ENCODE measurements at places on chromosomes 13 and 19. TPM values are rescaled to one million over a fixed set of nuclear protein-coding genes. Genes with fewer than 3 reads are reported as not detected.
A peak's percentile ranks its signal among the peaks of the same experiment; 100 is the strongest.

GRCh38 chr13:85970727-85971126 lies 171.5 kb upstream of the SLITRK6 start:
- H3K36me3 ChIP-seq, result no peaks in the 10 kb centered on the region
- no peak overlapping the region for H3K4me3 ChIP-seq
- no peak for DNase-seq

- no peak overlapping the region for H3K27ac ChIP-seq
- no peaks in the 10 kb centered on the region for H3K27me3 ChIP-seq
- no peak overlapping the region for H3K4me3 ChIP-seq
- H3K36me3 ChIP-seq, result no peaks in the 10 kb centered on the region
Observed at GRCh38 chr13:107462501-107462900, 752.8 kb downstream of the LIG4 start.

The PLK5 gene
- not detected for total RNA-seq

The ACTMAP gene
- 35.9 TPM for total RNA-seq

GRCh38 chr13:112455476-112456059 lies 79.4 kb downstream of the SPACA7 start:
- no peak overlapping the region for H3K27ac ChIP-seq
- H3K4me1 ChIP-seq, result no peaks in the 10 kb centered on the region

The GATAD2A gene
- total RNA-seq, result 129 TPM

GRCh38 chr19:35154525-35155406 lies at the start of gene FXYD5:
Gene FXYD5, plus strand, starts transcription at chr19:35154735. Its CDS starts 816 bp downstream, at chr19:35155551.
- no peaks in the 10 kb centered on the region for H3K27me3 ChIP-seq
- peak; percentile 63 for DNase-seq
- peaks cover 32% of the 10 kb centered on the region for H3K4me1 ChIP-seq
- peak within 1 kb of the TSS; percentile 66 for H3K27ac ChIP-seq

The HIPK4 gene
- 0.37 TPM for total RNA-seq

The ZNF569 gene
- 3.3 TPM for total RNA-seq

GRCh38 chr13:85427416-85427815 lies 371.8 kb downstream of the SLITRK6 start:
- no peaks in the 10 kb centered on the region for H3K4me1 ChIP-seq
- no peak overlapping the region for H3K27ac ChIP-seq
- DNase-seq, result no peak
- H3K4me3 ChIP-seq, result no peak overlapping the region

The GZMM gene
- total RNA-seq, result 0.88 TPM

DNA sequence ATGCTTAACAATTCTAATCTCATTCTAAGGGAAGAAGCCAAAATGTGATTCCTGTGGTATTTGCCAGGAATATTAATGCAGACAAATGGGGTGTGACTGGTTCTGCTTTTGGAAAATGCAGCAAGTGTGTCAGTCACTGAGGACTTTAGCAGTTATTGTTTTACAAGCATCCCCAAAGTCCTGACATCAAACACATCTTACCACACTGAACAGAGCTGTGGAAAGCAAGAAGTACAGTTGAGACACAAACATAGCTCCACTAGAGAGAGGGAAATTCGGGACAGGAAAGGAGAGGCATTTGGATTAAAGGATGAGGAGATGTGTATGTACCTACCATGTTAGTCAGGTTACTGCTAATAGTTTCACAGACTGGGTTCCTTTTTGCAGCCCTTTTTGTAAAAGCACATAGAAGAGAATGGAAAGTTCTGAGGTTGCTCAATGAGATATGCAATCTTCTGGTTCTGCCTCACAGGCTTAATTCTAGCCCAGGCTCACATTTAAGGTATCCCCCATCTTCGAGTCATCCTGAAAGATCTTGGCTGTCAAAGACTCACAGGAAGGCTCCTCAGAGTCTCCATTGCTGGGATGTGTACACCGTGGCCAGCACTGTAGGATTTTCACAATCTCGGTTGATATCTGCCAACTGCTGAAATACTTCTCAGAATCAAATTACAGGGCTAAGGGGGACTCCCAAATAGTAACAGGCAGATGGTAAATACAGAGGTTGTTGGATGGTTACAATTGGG lies 316.6 kb downstream of the DNAJC15 start:
- no peak overlapping the region for H3K4me3 ChIP-seq
- no peaks in the 10 kb centered on the region for H3K27me3 ChIP-seq
- H3K27ac ChIP-seq, result no peak overlapping the region
- no peak for DNase-seq

The SMIM44 gene
- not detected for total RNA-seq

DNA sequence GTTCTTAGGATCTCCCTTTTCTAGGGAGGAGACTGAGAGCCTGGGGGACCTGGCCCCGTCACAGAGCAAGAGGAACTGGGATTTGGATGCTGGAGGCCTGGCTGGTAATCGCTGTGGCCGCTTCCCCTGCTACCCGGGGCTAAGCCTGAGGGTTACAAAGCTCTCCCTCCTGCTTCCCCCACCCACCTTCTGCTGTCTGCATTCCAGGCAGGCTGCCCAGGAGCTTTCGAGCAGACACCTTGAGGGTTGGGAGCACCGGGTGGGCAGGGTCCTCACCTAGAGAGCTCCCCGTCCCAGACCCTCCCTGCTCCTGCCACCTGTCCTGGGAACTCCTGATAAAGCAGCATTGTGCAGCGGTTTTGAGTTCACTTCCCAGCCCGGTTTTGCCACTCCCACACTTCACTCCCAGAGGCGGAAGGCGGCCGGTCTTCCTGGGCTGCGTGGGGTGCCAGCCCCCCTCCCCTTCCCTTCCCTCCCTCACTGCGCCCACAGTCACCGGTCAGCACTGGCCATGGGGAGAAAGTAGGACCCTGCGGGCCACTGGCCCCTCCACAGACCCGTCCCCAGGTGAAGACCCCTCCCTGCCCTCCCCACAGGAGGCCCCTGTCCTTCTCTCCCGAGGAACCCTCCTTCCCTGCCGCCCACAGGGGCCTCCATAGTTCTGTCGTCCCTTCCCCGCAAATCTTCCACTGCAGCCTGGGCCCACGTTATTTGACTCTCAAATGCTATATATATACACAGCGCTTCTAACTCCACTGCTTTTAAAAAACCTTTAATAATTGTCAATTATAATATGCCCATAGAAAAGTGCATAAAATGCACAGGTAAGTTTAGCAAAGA lies 8.1 kb downstream of the PAK4 start:
- H3K27ac ChIP-seq, result no peak overlapping the region
- H3K36me3 ChIP-seq, result no peaks in the 10 kb centered on the region
- no peaks in the 10 kb centered on the region for H3K27me3 ChIP-seq
- H3K4me1 ChIP-seq, result peaks cover 9% of the 10 kb centered on the region
- DNase-seq, result no peak

DNA sequence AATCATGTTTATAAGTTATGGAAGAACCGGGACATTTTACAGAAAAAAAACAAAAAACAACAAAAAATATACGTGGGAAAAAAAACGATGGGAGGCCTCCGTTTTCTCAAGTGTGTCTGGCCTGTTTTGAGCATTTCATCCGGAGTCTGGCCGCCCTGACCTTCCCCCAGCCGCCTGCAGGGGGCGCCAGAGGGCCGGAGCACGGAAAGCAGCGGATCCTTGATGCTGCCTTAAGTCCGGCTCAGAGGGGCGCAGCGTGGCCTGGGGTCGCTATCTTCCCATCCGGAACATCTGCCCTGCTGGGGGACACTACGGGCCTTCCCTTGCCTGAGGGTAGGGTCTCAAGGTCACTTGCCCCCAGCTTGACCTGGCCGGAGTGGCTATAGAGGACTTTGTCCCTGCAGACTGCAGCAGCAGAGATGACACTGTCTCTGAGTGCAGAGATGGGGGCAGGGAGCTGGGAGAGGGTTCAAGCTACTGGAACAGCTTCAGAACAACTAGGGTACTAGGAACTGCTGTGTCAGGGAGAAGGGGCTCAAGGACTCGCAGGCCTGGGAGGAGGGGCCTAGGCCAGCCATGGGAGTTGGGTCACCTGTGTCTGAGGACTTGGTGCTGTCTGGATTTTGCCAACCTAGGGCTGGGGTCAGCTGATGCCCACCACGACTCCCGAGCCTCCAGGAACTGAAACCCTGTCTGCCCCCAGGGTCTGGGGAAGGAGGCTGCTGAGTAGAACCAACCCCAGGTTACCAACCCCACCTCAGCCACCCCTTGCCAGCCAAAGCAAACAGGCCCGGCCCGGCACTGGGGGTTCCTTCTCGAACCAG lies 1.8 kb upstream of the APOE start:
- H3K36me3 ChIP-seq, result 0 out of 2 replicates have a peak, but pooled peaks cover 17% of the 10 kb centered on the region
- H3K4me1 ChIP-seq, result no peaks in the 10 kb centered on the region
- H3K4me3 ChIP-seq, result no peak overlapping the region
- no peaks in the 10 kb centered on the region for H3K27me3 ChIP-seq
- H3K27ac ChIP-seq, result no peak overlapping the region

The WDR88 gene
- total RNA-seq, result not detected

- H3K27me3 ChIP-seq, result no peaks in the 10 kb centered on the region
- no peaks in the 10 kb centered on the region for H3K4me1 ChIP-seq
- no peak overlapping the region for H3K27ac ChIP-seq
- no peak for DNase-seq
- H3K4me3 ChIP-seq, result no peak overlapping the region
Observed at GRCh38 chr19:21694171-21694906, 73.0 kb downstream of the ZNF100 start.

DNA sequence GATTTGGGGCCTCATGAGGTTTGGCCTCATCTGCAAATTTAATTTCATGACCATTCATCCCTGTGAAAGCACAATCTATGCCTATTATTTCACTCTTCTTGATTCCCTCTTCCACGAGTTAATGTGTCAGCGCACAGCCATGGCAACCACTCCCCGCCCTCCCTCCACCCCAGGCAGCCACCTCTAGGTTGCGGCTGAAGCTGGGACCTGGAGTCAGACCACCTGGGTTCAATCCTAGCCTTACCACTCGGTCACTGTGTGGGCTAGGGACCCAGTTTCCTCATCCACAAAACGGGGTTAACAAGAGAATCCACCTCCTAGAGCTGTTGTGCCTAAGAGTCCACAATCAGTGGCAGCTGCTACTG lies 9.8 kb downstream of the CHST8 start:
- no peak for DNase-seq
- no peaks in the 10 kb centered on the region for H3K4me1 ChIP-seq
- no peaks in the 10 kb centered on the region for H3K36me3 ChIP-seq
- H3K27ac ChIP-seq, result no peak overlapping the region

- H3K27ac ChIP-seq, result no peak overlapping the region
- H3K4me3 ChIP-seq, result no peak overlapping the region
Observed at GRCh38 chr19:14164724-14165493, 28.5 kb upstream of the ASF1B start.

DNA sequence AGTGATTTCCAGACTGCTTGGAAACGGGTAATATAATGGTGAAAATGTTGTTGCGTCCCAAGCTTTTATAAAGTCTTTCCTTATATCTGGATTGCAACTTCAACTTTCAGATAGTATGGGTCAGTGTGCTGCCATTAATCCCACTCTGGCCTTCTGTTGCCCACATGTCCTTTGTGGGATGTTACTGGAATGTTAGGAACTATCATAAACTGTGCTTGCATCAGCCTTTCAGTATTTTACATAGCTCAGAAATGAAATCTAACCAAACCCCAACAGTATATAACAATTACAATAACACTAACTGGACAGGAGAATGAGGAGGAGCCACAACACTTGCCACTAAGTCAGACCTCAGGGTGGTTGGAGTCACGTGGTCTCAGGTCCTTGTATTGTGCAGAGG lies 78.9 kb downstream of the LNX2 start:
- no peak overlapping the region for H3K27ac ChIP-seq
- H3K4me1 ChIP-seq, result no peaks in the 10 kb centered on the region
- H3K27me3 ChIP-seq, result no peaks in the 10 kb centered on the region
- DNase-seq, result no peak
- H3K36me3 ChIP-seq, result no peaks in the 10 kb centered on the region
- H3K4me3 ChIP-seq, result no peak overlapping the region

The METTL21C gene
- total RNA-seq, result not detected

GRCh38 chr19:6501740-6502648 lies at the start of gene TUBB4A:
Gene TUBB4A, minus strand, starts transcription at chr19:6502309. Its CDS starts 97 bp downstream, at chr19:6502212.
- no peaks in the 10 kb centered on the region for H3K27me3 ChIP-seq
- H3K27ac ChIP-seq, result no peak within 1 kb of the TSS
- no peak within 1 kb of the TSS for H3K4me3 ChIP-seq
- no peaks in the 10 kb centered on the region for H3K36me3 ChIP-seq
- H3K4me1 ChIP-seq, result no peaks in the 10 kb centered on the region

GRCh38 chr19:50876456-50876855 lies 3.2 kb downstream of the KLK2 start:
- H3K27me3 ChIP-seq, result peaks cover 93% of the 10 kb centered on the region
- H3K4me3 ChIP-seq, result no peak overlapping the region
- no peaks in the 10 kb centered on the region for H3K36me3 ChIP-seq

The MYH14 gene
- total RNA-seq, result 169 TPM

The ZNF626 gene
- total RNA-seq, result 3.6 TPM

DNA sequence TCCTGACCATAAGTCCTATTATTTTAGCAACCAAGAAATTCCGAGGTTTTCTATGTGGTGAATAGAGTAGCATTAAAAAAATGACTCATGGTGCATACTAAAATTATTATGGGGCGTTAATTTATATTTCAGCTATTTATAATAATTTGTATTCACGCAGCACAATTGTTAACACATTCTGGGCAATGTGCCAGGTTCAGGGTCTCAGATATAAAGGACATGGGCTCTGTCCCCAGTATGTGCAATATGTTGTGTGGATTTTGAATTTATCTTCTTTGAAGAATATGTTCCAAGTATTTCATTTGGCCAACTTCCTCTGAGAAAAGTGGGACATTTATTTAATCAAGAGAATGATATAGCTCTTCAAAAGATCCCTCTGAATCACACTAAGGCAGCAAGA lies 1434.7 kb upstream of the PRR20A start:
- H3K36me3 ChIP-seq, result no peaks in the 10 kb centered on the region
- H3K4me1 ChIP-seq, result no peaks in the 10 kb centered on the region
- DNase-seq, result no peak
- H3K4me3 ChIP-seq, result no peak overlapping the region
- no peaks in the 10 kb centered on the region for H3K27me3 ChIP-seq

GRCh38 chr13:58343076-58343475 lies 711.5 kb downstream of the PCDH17 start:
- no peaks in the 10 kb centered on the region for H3K27me3 ChIP-seq
- H3K4me3 ChIP-seq, result no peak overlapping the region
- DNase-seq, result no peak
- H3K36me3 ChIP-seq, result no peaks in the 10 kb centered on the region
- H3K27ac ChIP-seq, result no peak overlapping the region
- no peaks in the 10 kb centered on the region for H3K4me1 ChIP-seq

- DNase-seq, result no peak
- peaks cover 25% of the 10 kb centered on the region for H3K27me3 ChIP-seq
- no peak overlapping the region for H3K27ac ChIP-seq
- H3K4me3 ChIP-seq, result no peak overlapping the region
Observed at GRCh38 chr19:29255912-29256311, 43.0 kb upstream of the UQCRFS1 start.

DNA sequence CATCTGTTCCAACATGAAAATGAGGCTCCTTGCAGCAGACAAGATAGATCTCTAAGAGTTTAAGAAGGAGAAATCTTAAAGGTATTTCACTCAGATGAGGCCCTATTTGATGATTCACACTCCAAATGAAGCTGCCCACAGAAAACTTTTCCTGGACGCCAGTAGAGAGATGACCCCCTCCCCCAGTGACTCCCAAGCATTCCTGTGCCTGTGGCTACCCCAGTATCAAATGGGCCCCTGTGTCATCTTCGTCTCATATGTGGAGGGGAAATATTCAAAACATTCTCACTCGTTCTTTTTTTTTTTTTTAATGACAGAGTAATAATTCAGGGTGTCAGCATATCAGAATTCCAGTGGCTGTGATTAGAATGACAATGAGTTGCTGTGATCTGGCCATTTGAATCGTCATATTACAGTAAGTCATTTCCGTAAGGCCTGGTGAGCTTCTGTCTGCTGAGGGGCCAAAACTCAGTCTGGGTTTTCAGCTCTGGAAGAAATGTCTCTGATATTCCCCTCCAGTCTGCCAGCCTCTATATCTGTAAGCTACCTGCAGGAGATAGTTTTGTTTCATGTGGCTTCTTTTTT lies 194.7 kb downstream of the URI1 start:
- DNase-seq, result no peak
- no peak overlapping the region for H3K27ac ChIP-seq
- H3K4me1 ChIP-seq, result no peaks in the 10 kb centered on the region
- H3K4me3 ChIP-seq, result no peak overlapping the region

The ZNF625 gene
- total RNA-seq, result 5.7 TPM

Data from PC-9 (cell line).